Foreskin keratinocyte (primary cell): ENCODE measurements at places on chromosomes 16 and 17.
A peak's percentile ranks its signal among the peaks of the same experiment; 100 is the strongest.

DNA sequence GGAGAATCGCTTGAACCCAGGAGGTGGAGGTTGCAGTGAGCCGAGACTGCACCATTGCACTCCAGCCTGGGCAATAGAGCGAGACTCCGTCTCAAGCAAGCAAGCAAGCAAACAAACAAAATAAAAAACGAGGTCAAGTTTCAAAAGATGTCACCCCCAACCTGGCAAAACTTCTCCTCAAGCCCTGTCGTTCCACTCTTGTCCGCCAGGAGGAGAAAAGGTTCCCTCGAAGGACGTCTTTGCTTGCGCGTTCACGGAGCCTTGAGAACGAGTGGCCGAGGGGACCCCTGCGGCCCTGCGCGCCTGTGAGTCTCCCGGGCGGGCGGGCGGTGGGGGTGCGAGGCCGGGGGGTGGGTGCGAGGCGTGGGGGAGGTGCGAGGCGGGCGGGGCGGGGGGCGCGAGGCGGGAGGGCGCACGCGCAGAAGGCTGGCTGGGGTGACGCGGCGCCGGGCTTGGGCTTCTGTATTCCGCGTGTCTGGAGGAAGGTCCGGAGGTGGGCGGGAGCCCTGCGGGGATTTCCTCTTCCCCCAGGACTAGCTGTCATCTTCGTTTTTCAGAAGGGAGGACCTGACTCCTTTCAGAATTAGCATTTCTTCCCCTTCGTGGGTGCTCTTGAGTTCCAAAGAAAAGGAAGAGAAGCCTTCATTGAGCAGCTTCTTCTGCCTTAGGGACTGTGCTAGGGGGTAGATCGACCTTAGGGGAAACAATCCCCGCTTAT, 3.7 kb downstream of the SLC52A1 start:
- DNase-seq = no peak

DNA sequence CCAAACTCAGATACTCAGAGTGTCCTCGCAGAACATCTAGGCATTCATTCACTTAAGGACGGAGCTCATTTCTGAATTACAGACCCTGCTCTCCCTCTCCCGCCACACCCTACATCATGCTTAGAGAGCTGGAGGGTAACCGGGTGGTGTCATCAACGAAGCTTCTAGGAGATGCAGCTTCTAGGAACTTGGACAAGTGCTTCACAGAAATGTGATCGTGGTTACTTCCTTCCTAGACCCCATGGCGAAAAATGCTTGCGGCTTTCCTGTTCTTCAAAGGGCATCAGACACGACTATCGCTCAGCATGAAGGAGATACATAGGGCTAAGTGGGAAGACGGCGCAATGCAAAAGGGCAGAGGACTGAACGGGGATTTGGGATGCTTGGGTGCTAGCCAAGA, 126.8 kb downstream of the ZFHX3 start:
- DNase-seq = no peak

- DNase-seq = no peak
These were observed 12.7 kb upstream of the N4BP1 start for GRCh38 chr16:48622456-48623303.

DNA sequence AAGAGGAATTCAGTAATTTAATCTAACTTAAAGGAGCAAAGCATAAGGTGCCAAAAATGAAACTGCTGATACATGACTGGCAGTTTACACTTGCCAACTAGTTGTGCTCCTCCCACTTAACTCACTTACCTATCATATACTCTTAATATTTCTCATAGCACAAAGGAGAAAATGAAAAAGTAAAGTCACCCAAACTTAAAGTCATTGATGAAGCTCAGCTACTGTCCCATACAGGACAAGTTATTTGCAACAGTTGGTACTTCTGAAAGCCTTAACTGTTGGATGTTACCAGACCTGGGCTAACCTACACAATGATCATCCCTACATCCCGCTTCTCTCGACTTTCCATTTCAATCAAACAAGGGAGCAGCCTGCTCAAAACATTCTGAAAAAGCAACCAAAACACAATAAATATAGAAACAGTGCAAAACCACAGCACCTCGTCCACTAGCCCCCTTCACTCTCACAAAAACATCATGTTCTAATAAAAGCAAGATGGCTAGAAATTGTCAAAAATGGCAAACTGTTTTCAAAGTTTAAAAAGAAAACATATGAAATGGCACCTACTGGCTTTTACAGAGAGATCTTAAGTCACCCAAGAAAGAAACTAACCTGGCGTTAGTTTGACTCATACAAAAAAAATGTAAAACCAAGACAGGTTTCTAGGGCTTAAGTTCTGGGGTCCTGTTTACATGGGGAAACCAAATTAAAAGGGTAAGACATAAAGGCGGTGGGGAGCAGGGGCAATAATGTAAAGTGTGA, 868 bp downstream of the MED13 start:
- DNase-seq = peak; percentile 54

GRCh38 chr16:2178321-2179106, 17.9 kb downstream of the CASKIN1 start:
- no peak for DNase-seq

DNA sequence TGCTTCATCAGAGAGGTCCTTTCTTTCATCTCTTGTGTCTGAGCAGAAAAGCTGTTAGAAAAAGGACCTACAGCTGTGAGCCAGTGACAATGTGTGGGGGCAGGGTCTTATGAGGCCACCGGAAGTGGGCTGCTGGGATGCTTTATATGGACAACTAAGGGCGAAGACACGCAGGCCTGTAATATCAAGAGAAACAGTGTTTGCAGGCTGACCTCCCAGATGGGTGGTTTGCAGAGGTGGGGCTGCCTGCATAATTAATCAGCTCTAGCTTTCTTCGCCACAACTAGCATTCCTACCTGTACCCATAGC, 30.4 kb upstream of the SALL1 start:
- no peak for DNase-seq

GRCh38 chr16:3164121-3164991, 23.6 kb upstream of the OR1F1 start:
- no peak for DNase-seq

DNA sequence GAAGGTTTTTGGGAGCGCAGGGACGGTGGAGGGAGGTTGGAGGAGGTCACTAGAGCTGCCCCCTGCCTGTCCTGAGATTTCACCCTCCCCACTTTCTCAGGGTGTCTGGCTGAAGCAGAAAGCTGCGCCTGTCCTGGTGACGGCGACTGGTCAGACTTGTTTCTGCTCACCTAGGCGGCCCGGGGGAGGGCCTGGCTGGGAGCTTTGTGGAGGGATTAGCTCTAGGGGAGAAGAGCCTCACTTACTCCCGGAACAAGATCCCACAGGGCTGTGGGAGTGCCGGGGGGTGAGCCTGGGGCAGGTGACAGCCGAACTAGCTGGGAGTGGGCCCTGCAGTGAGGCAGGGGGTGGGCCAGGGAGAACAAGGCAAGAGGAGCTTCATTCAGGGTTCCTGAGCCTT, 11.5 kb downstream of the NHERF1 start:
- peak; percentile 22 for DNase-seq

DNA sequence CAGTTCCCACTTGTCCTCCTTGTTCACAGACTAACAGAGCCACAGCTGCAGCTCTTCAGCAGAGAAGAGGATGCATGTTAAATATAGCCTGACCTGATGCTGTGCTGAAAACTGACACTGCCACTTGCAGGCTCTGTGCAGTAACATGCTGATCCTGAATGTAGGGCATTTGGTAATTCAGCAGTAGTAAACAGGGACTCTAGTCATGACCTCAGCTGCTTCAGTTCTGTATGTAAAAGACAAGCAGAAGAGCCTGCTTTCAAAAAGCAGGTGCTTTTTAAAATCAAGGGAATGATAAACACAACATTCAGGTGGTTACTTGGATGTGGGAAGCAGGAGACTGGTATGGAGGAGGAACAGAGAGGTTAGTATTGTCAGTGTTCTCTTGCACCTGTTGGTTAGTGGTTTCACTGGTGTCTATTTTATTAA, 33.8 kb downstream of the ESRP2 start:
- no peak for DNase-seq

DNA sequence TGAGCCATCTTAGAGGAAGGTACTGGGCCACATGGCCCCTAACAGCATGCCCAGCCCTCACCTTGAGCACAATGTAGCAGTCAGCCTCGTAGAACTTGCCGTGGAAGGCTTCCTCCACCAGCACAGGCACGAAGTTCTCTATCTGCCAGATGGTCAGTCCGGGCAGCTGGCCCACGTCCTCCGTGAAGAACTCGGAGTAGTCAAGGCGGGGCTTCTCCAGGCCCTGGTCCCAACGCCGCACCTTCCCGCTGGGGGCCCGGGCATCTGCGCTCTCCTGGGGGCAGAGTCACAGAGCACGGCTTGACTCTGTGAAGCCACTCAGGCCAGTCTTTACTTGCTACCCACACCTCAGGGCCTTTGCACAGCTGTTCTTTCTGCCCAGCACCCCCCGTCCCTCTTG, 7.3 kb downstream of the FLII start:
- no peak for DNase-seq

DNA sequence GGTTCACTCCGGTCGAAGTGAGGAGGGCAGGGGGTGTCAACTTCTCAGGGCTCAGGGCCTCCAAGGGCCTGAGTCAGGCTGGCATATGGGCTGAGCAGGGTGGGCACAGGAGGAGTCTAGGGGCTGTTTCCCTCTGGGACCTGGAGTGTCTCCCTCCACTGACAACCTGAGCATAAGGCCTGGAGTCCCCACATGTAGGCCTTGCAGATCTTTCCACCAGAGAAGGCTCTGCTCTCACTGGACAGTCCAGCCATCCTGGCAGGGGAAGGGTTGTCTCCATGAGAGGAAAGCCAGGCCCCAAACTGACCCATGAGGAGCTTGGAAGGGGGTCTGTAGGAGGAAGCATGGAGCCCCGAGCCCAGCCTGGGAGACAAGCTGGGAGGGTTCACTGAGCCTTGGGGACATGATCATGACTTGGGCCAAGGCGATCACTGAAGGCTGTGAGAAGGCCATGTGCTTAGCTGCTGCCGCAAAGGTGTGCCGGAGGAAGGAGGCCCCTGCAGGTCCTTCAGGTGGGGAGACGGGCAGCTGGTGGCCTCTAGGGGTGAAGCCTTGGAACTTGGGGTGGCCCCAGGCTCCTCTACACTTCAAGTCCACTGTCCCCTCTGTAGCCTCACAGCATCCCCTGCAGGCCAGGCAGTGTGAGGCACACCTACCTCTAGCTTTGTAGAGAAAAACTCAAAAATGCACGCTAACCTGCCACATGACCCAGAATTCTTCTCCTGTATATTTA, 9.9 kb downstream of the CMTM2 start:
- no peak for DNase-seq

- peak; percentile 24 for DNase-seq
These were observed 41.2 kb upstream of the HAPSTR1 start for GRCh38 chr16:9050102-9050830.

- DNase-seq = no peak
These were observed 63.1 kb downstream of the BANP start for GRCh38 chr16:88014252-88014781.

- DNase-seq = no peak
These were observed 2.3 kb upstream of the ARMC5 start for GRCh38 chr16:31456988-31457360.

GRCh38 chr17:67492251-67492740, 115.2 kb downstream of the PITPNC1 start:
- DNase-seq = no peak

DNA sequence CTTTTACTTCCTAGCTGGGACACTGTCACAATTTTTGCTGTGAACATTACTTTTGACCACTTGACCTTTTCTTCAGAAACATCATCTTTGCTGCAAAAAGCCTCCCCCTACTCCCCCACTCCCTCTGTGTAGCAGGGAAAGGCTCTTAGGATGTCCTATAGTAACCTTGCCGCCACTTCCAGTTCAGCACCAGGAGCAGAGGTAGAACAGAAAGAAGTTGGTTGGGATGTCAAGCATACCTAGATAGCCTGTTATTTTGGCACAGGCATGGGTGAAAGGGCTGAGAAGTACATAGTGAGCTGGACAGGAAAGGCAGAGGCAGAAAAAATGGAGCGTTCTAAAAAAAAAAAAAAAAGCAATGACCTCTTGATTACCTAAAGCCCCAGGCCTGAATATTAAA, 31.3 kb downstream of the SMIM36 start:
- DNase-seq = no peak

DNA sequence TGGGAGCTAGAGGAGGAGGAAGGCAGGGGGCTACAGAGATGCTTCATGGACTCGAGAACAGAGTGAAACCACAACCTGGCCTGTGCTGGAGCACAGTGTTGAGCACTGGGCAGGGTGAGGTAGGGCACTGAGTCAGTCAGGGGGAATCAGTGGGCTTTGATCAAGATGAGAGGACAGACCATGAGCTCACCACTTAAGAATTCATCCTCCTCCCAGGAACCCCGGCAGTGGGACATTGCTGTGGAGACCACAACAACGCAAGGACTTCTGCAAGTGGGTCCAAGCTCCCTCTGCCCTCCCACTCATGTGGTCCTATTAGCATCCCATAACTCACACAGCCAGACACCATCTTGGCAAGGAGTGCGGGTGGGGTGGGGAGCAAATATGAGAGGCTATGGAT, 1.7 kb upstream of the CES5A start:
- no peak for DNase-seq

GRCh38 chr16:58098207-58099096, 30.7 kb downstream of the CFAP20 start:
- DNase-seq = peak; percentile 61

GRCh38 chr16:55811811-55812210, 21.1 kb downstream of the CES1 start:
- no peak for DNase-seq

- no peak for DNase-seq
These were observed 3.4 kb downstream of the P2RX1 start for GRCh38 chr17:3912827-3913226.

- DNase-seq = no peak
These were observed 73.7 kb downstream of the CNGB1 start for GRCh38 chr16:57897053-57897784.

GRCh38 chr17:66748578-66748977, 86.3 kb upstream of the CACNG5 start:
- no peak for DNase-seq

- DNase-seq = no peak
These were observed 98.9 kb upstream of the GSE1 start for GRCh38 chr16:85514295-85514597.

DNA sequence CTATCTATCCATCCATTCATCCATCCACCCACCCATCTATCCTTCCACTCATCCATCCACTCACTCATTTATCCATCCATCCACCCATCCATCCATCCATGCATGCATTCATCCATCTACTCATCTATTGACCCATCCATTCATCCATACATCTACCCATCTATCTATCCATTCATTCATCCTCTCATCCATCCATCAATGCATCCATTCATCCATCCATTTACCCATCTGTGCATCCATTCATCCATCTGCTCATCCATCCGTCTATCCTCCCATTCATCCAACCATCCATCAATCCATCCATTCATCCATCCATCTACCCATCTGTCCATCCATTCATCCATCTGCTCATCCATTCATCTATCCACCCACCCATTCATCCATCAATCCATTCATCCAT, 224.5 kb upstream of the MAF start:
- no peak for DNase-seq
